ENCODE measurements at places on chromosomes 16 and 17.

GRCh38 chr17:44134752-44135568 is 6.8 kb upstream of the HROB start:
- DNase-seq, result no peak

DNA sequence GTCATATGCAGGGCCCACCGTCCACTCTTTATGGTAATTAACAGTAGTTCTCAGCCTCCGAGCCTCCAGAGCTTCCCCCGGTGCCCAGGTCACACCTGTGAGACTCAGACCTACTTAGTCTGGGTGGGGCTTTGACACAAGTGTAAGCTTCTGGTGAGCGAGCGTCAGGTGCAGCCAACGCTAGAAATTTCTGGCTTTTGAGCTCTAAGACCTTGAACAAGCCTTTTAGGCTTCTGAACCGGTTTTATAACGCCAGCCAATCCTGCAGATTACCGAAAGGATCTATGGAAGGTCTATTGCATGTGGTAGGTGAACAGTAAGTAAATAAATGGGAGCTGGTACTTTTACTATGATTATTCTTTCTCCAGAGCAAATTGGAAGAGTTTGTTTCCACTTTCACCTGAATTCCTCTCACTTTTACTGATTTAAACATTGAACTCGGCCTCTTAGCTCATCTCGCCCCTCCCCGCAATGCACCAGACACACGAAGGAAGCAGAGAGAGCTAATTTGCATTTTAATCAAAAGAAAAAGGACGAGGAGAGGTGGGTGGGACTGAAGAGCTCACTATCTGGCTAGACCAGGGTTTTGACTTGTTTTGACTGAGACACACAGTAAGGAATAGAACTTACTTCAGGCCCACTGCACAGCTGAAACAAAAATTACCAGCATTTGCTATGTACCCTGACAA is 47.1 kb downstream of the ABAT start:
- DNase-seq, result no peak

GRCh38 chr16:84896847-84897246 is 77.1 kb downstream of the CRISPLD2 start:
- DNase-seq, result no peak

GRCh38 chr17:33511670-33512069 is 218.6 kb upstream of the ASIC2 start:
- DNase-seq, result peak; percentile 4

- DNase-seq, result no peak
These were observed 13.5 kb downstream of the PRMT7 start for GRCh38 chr16:68324336-68324735.

DNA sequence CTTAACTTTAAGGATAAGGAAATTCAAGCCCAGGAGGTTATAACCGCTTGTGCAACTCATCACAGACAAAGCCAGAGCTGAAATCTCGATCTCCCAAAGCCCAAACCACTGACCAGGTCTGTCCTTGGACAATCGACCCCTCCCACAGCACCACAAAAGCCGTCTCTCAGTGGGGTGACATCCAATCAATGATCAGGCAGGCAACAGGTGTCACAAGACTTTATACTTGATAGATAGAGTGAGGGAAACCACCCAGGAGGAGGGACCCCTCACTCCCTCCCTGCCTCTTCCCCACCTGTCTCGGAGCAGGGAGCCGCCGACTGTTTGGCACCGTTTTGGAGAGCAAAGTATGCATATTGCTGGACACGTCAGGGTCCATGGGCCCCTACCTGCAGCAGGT is 14.5 kb upstream of the SDR42E2 start:
- no peak for DNase-seq

DNA sequence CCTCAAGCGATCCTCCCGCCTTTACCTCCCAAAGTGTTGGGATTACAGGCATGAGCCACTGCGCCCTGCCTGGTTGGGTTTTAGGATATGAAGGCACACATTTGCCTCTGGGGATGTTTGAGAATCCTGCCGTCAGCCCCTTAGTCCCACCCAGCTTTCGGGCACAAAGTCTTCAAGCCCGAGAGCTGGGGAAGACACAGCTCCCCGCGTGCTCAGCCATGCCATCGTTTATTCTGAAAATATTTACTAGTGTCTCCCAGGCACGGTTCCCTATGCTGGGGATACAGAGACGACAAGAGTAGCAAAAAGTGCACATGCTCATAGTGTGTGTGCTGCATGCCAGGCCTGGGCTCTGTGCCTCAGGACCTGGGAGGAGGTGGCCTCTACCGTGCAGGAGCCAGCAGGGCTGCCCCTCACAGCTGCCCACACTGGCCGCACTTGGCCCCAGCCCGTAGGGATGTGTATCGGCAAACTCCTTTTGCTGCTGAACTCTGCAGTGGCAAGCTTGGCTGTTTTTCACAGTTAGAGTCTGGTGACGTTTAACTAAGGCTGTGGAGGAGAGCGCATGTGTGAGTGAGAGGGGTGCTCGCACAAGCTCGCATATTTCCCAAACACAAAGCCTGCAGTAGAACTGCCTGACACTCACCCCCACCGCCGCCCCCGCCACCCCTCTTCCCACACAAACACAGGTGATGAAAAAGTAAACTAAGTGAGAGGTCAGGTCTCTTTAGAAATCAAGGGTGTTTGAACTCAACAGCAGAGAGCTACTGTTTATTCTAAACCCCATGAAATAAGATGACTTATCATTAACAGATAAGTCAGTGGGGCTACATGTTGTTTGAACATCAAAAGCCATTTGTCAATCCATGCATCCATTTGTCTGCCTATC is 266.4 kb downstream of the MRTFB start:
- no peak for DNase-seq

DNA sequence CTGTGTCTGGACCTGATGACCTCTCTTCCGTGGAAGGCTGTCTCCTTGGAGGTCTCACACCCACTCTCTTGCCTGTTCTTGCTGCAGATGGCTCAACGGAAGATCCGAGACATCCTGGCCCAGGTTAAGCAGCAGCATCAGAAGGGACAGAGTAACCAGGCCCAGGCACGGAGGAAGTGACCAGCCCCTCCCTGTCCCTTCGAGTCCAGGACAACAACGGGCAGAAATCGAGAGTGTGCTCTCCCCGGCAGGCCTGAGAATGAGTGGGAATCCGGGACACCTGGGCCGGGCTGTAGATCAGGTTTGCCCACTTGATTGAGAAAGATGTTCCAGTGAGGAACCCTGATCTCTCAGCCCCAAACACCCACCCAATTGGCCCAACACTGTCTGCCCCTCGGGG is 52.1 kb downstream of the IGF2BP1 start:
- no peak for DNase-seq

DNA sequence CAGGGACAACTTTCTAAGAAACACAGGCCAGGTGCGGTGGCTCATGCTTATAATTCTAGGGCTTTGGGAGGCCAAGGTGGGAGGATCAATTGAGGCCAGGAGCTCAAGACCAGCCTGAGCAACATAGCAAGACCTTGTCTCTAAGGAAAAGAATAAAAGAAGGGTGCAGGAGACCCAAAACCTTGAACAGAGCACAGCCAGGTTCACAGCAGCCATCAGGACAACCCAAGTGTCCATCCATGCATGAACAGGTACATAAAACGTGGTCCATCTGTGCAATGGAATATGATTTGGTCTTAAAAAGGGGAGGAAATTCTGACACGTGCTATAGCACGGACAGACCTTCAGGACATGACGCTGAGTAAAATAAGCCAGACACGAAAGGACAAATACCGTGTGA is 91.0 kb downstream of the PGS1 start:
- no peak for DNase-seq

GRCh38 chr17:4173781-4174180 is 30.8 kb downstream of the CYB5D2 start:
- DNase-seq, result no peak

GRCh38 chr16:74113545-74113944 is 183.1 kb upstream of the PSMD7 start:
- DNase-seq, result no peak

- no peak for DNase-seq
These were observed 56.3 kb downstream of the PLD6 start for GRCh38 chr17:17149520-17150447.

GRCh38 chr16:11781773-11782172 is 15.3 kb downstream of the ZC3H7A start:
- DNase-seq, result no peak

DNA sequence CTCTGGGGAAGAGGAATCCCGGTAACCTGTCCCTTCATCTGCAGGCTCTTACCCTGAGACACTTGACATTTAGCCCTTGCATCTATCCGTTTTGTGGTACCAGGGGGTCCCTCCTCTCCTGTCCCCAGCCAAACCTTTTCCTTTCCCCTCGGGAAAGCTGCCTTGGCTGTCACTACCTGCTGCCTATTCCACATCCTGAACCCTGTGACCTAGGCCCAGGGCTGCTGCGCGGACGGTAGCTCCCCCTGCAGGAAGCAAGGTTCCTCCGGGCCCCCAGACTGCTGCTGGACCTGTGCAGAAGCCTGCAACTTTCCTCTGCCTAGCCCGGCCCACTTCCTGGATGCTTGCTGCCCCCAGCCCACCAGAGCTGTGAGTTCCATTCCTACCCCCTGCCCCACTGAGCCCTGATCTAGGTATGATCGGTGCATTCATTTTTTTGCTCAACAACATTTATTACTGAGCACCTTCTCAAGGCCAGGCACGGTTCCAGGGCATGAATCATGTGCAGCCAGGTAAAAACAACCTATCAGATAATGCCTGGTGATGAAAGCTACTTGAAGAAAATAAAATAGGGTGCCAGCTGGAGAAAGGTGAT is 10.5 kb upstream of the ALDOA start:
- DNase-seq, result peak; percentile 51

- no peak for DNase-seq
These were observed 2.3 kb downstream of the NDUFB10 start for GRCh38 chr16:1961651-1962067.

DNA sequence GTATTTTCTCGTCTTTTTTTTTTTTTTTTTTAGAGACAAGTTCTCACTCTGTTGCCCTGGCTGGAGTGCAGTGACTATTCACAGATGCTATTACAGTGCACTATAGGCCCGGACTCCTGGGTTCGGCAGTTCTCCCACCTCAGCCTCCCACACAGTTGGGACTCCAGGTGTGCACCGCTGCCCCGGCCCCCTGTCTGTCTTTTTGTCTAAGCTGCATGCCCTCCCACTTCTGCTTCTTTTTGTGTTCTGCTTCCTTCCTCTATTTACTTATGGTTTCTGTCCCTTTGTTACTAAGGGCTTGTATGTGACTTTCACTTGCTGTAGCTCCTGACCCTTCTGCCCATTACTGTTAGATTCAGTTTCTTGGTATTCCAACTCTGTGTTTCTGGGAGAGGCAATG is 20.5 kb downstream of the SLC7A6 start:
- DNase-seq, result peak; percentile 39

Data from common myeloid progenitor, CD34-positive (primary cell).